Uterus (tissue), 4 donors: ENCODE measurements at places on chromosomes 4 and X. TPM values are rescaled to one million over a fixed set of nuclear protein-coding genes. Genes with fewer than 3 reads are reported as not detected.
A peak's percentile ranks its signal among the peaks of the same experiment; 100 is the strongest.

DNA sequence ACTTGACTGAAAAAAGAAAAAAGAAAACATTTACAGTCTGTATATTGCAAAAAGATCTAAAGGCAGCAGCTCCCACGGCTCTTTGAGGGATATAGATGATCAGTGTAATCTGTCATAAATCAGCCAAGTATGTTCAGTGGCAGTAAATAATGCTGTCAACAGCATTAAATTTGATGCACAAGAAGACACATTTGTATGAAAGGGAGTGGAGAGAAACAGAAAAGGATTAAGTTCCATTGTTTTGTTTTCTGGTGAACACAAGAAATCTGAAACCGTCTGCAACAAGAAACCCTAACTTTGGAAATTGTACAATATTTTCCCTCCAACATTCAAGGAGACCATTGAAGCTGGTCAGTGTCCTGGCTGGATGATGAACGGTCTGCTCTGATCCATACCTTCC, 27.6 kb upstream of the C1QTNF7 start:
- no peaks in the 10 kb centered on the region for H3K27me3 ChIP-seq
- no peaks in the 10 kb centered on the region for H3K36me3 ChIP-seq
- no peak for DNase-seq
- peak overlapping the region; percentile 69 for H3K27ac ChIP-seq
- H3K4me3 ChIP-seq, result no peak overlapping the region
- peaks cover 9% of the 10 kb centered on the region for H3K4me1 ChIP-seq

GRCh38 chr4:168631241-168632162, 134.7 kb downstream of the PALLD start:
- peak overlapping the region; percentile 92 for H3K27ac ChIP-seq
- peak; percentile 76 for DNase-seq
- H3K27me3 ChIP-seq, result no peaks in the 10 kb centered on the region
- peak overlapping the region; percentile 54 for H3K4me3 ChIP-seq
- no peaks in the 10 kb centered on the region for H3K4me1 ChIP-seq
- no peaks in the 10 kb centered on the region for H3K36me3 ChIP-seq

GRCh38 chrX:66638591-66639500, at the start of gene EDA2R:
Gene EDA2R, minus strand, starts transcription at chrX:66639078. Its CDS starts 23,058 bp downstream, at chrX:66616020.
- peak; percentile 51 for DNase-seq
- no peaks in the 10 kb centered on the region for H3K4me1 ChIP-seq
- peak within 1 kb of the TSS; percentile 36 for H3K4me3 ChIP-seq
- no peaks in the 10 kb centered on the region for H3K36me3 ChIP-seq

GRCh38 chr4:71470524-71470923, 131.7 kb downstream of the SLC4A4 start:
- H3K27me3 ChIP-seq, result no peaks in the 10 kb centered on the region
- H3K4me3 ChIP-seq, result no peak overlapping the region
- no peaks in the 10 kb centered on the region for H3K36me3 ChIP-seq
- no peak overlapping the region for H3K27ac ChIP-seq

- peaks cover 79% of the 10 kb centered on the region for H3K27me3 ChIP-seq
- no peak overlapping the region for H3K27ac ChIP-seq
- H3K36me3 ChIP-seq, result no peaks in the 10 kb centered on the region
- H3K4me3 ChIP-seq, result peak overlapping the region; percentile 23
- DNase-seq, result no peak
Observed at GRCh38 chr4:110637408-110638088, 14.7 kb upstream of the PITX2 start.

- no peak overlapping the region for H3K4me3 ChIP-seq
- H3K27ac ChIP-seq, result no peak overlapping the region
- H3K4me1 ChIP-seq, result no peaks in the 10 kb centered on the region
- DNase-seq, result no peak
- H3K36me3 ChIP-seq, result no peaks in the 10 kb centered on the region
- no peaks in the 10 kb centered on the region for H3K27me3 ChIP-seq
Observed at GRCh38 chr4:14952352-14952751, 49.9 kb upstream of the CPEB2 start.

DNA sequence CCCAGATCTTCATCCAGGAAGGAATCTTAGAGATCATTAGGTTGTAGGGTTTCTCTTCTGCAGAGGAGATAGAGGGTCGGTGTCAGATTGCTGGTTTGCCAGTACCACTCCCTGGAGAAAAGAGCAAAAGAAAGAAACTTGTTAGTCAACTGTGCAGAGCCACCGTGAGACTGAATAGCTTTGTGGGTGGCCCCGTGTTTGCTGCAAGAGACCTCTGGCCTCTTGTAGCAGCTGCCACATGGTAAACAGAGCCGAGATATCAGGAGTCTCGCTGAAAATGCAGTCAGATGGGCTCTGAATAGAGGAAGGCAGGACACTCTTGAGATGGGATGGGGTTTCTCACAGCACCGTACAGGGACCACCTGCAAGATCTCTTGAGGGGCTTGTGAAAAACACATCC, 149.7 kb downstream of the PTTG2 start:
- H3K36me3 ChIP-seq, result no peaks in the 10 kb centered on the region
- H3K27ac ChIP-seq, result peak overlapping the region; percentile 11
- H3K27me3 ChIP-seq, result no peaks in the 10 kb centered on the region
- no peak for DNase-seq
- H3K4me3 ChIP-seq, result no peak overlapping the region
- H3K4me1 ChIP-seq, result peaks cover 4% of the 10 kb centered on the region

DNA sequence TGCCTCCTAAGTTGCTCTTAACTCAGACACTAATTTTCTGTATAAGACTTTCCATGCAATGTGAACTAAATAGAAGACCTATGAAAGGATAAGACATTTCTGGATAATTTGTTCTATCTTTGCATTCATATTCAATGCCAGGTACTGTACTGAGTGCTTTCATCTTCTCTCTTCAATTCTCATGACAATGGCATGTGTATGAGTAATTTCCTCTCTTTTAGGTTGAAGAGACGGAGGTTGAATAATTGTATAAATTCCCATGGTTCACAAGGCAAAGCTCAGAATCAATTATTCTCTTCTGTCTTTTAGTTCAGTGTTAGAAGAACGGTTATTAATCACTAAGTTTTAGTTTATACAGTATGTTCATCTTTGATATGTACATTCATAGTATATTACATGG, 29.3 kb upstream of the CFAP299 start:
- no peak overlapping the region for H3K4me3 ChIP-seq
- H3K27ac ChIP-seq, result no peak overlapping the region
- H3K4me1 ChIP-seq, result no peaks in the 10 kb centered on the region
- no peak for DNase-seq

DNA sequence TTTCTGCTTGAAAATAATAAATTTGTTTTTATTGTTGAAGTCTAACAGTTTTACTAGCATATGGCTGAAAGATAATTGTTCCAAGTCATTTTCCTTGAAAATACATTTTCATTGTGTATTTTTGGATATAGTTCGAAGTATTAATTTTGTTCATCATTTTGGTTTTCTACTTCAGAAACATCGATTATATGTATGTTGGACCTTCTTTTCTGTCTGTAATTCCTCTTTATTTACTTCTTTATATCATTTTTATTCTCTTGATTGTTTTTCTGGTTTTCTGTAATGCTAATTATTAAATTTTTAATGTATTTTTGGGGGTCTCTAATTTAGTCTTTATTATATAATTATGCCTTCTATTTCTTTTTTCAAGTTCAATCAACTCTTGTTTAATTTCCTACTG, 407.1 kb upstream of the FRG1 start:
- no peak overlapping the region for H3K4me3 ChIP-seq
- no peaks in the 10 kb centered on the region for H3K36me3 ChIP-seq
- no peaks in the 10 kb centered on the region for H3K4me1 ChIP-seq
- no peak overlapping the region for H3K27ac ChIP-seq
- no peak for DNase-seq

DNA sequence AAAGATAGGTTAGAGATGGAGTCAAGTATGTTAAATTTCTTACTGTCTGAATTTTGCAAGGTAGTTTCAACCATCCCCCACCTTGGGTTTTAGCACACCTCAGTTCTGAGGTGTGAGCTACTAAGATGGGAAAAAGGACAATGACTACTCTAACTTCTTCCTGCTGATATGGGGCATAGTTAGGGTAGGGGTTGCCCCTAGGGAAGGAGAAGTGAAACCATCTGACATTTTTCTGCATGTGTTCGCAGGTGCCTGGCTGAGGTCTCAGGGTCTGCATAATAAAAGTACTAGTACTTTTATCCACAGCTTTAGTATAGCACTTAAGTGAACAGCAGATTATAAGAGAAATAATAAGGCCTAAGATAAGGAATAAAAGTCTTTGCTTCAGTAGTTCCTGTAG, 129.5 kb upstream of the CYSLTR1 start:
- no peaks in the 10 kb centered on the region for H3K36me3 ChIP-seq
- H3K27ac ChIP-seq, result no peak overlapping the region
- H3K4me3 ChIP-seq, result no peak overlapping the region
- DNase-seq, result no peak
- H3K4me1 ChIP-seq, result no peaks in the 10 kb centered on the region

- DNase-seq, result no peak
- H3K4me3 ChIP-seq, result no peak overlapping the region
- H3K36me3 ChIP-seq, result no peaks in the 10 kb centered on the region
- no peak overlapping the region for H3K27ac ChIP-seq
- H3K4me1 ChIP-seq, result no peaks in the 10 kb centered on the region
Observed at GRCh38 chrX:41909068-41909467, 14.3 kb downstream of the CASK start.

DNA sequence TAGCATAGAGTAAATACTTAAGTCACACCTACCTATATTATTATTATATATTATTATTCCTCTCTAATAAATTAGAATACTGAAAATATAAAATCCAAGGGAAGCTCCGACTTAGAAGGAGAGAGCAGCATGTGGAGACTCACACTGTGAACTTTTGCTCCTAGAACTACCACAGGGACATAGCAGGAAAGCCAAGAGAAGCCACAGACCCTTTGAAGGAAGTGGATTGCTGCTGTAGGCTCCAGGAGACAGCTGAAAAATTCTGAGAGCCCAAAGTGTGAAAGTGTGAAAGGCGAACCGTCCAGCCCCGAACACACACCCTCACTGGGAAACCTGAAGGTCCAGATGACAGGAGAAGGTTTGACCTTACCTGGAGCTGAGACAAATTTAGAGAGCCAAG, 177.0 kb downstream of the FAM13A start:
- H3K27ac ChIP-seq, result no peak overlapping the region
- H3K27me3 ChIP-seq, result no peaks in the 10 kb centered on the region
- no peaks in the 10 kb centered on the region for H3K4me1 ChIP-seq
- DNase-seq, result no peak

GRCh38 chr4:165627128-165627527, 245.9 kb upstream of the TLL1 start:
- no peaks in the 10 kb centered on the region for H3K4me1 ChIP-seq
- H3K36me3 ChIP-seq, result no peaks in the 10 kb centered on the region
- no peak overlapping the region for H3K27ac ChIP-seq

DNA sequence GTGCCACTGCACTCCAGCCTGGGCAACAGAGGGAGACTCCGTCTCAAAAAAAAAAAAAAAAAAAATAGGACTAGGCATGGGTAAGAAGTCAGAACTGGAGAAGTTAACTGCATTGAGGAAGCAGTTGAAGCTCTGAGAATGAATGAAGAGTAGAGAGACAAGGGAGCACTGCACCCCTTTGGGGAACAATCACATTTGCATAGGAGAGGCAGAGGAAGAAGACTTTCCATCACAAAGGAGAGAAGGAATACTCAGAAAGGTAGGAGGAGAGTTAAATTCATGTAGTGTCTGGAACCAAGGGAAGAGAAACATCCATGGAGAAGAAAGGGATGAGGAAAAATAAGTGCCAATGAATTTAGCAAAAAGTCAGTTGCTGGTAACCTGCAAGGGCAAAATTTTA, 72.4 kb downstream of the GPC3 start:
- H3K36me3 ChIP-seq, result no peaks in the 10 kb centered on the region
- DNase-seq, result no peak
- no peak overlapping the region for H3K27ac ChIP-seq
- no peaks in the 10 kb centered on the region for H3K4me1 ChIP-seq
- H3K4me3 ChIP-seq, result no peak overlapping the region

DNA sequence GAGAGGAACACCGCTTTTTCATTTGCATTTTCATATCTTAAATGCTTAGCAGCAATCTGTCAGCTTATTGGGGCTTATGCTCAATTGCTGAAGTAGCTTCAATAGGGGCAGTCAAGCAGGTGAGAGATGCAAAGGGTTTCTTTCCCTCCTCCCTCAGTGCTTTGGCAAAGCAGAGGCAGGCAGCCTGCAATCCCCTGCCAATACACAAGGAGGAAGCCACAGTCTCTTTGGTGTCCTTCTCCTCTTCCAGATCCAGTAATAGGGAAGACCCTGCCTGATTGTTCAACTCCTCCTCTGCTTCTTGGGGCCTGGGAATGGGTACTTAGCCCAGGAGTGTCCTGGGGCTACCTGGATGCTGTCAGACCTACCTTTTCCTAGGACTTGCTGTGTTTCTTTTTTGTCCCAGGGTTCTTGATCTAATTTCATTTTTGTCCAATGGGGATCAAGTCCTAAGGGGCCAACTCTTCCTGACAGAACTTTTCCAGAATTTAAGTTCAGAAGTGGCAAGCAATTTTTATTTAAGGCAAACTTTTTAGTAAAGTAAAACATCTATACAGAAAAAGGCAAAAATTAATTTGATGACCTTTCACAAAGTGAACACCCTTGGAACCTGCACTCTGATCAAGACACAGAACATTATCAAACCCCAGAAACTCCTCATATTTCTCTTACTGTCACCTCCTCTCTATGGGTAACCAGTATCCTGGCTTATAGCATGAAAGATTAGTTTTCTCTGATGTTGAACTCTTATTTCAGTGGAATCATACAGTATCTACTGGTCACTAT, 260.3 kb downstream of the PPP3CA start:
- no peaks in the 10 kb centered on the region for H3K36me3 ChIP-seq
- no peak overlapping the region for H3K27ac ChIP-seq
- DNase-seq, result no peak
- no peaks in the 10 kb centered on the region for H3K27me3 ChIP-seq
- H3K4me3 ChIP-seq, result no peak overlapping the region

GRCh38 chr4:54493862-54494261, 163.9 kb upstream of the KIT start:
- no peak overlapping the region for H3K4me3 ChIP-seq
- no peaks in the 10 kb centered on the region for H3K27me3 ChIP-seq
- no peaks in the 10 kb centered on the region for H3K4me1 ChIP-seq
- no peak overlapping the region for H3K27ac ChIP-seq
- no peaks in the 10 kb centered on the region for H3K36me3 ChIP-seq

- H3K27me3 ChIP-seq, result no peaks in the 10 kb centered on the region
- no peaks in the 10 kb centered on the region for H3K4me1 ChIP-seq
- peak overlapping the region; percentile 32 for H3K27ac ChIP-seq
- no peaks in the 10 kb centered on the region for H3K36me3 ChIP-seq
- peak; percentile 68 for DNase-seq
- no peak overlapping the region for H3K4me3 ChIP-seq
Observed at GRCh38 chr4:8308856-8309771, 39.6 kb downstream of the HTRA3 start.

GRCh38 chr4:140054861-140055260, 99.1 kb downstream of the MAML3 start:
- H3K27ac ChIP-seq, result no peak overlapping the region
- no peak overlapping the region for H3K4me3 ChIP-seq
- DNase-seq, result no peak
- no peaks in the 10 kb centered on the region for H3K36me3 ChIP-seq
- H3K4me1 ChIP-seq, result peaks cover 3% of the 10 kb centered on the region

GRCh38 chrX:124127496-124127895, 166.0 kb downstream of the STAG2 start:
- no peaks in the 10 kb centered on the region for H3K36me3 ChIP-seq
- no peak overlapping the region for H3K27ac ChIP-seq
- DNase-seq, result no peak
- H3K27me3 ChIP-seq, result no peaks in the 10 kb centered on the region

- no peaks in the 10 kb centered on the region for H3K27me3 ChIP-seq
- H3K36me3 ChIP-seq, result no peaks in the 10 kb centered on the region
- no peak overlapping the region for H3K4me3 ChIP-seq
- H3K27ac ChIP-seq, result no peak overlapping the region
- DNase-seq, result no peak
Observed at GRCh38 chr4:32002037-32002747, 1282.0 kb downstream of the PCDH7 start.

The MUC7 gene
- total RNA-seq, result not detected

The F8A2 gene
- total RNA-seq, result not detected

The MED14 gene
- total RNA-seq, result 48.2 TPM

The SLC49A3 gene
- 1.2 TPM for total RNA-seq

The FAM184B gene
- total RNA-seq, result not detected

The SPANXB1 gene
- total RNA-seq, result not detected

The ETDB gene
- total RNA-seq, result not detected
